ENCODE measurements at places on chromosomes 7 and 10. TPM values are rescaled to one million over a fixed set of nuclear protein-coding genes. Genes with fewer than 3 reads are reported as not detected.

The MYPN gene
- total RNA-seq, result 0.07 TPM

The EPHB6 gene
- 1.5 TPM for total RNA-seq

The ZNF488 gene
- 4.1 TPM for total RNA-seq

The GIMAP8 gene
- total RNA-seq, result 3.4 TPM

The EDRF1 gene
- total RNA-seq, result 16.4 TPM

The NUTM2B gene
- total RNA-seq, result 0.98 TPM

The OPN1SW gene
- not detected for total RNA-seq

The KCNIP2 gene
- total RNA-seq, result 2.8 TPM

The KCNH2 gene
- total RNA-seq, result 3.3 TPM

The OR2A42 gene
- total RNA-seq, result not detected

The MRLN gene
- total RNA-seq, result not detected

The FLNC gene
- total RNA-seq, result 88.6 TPM

The DHTKD1 gene
- total RNA-seq, result 18.5 TPM

The SEC31B gene
- total RNA-seq, result 6.3 TPM

The CCT6A gene
- total RNA-seq, result 77.8 TPM

The HOXA4 gene
- 3.3 TPM for total RNA-seq

The HECW1 gene
- 0.35 TPM for total RNA-seq

Measured in colonic mucosa (tissue), 4 donors.